ENCODE measurements at places on chromosomes 16 and 17.

DNA sequence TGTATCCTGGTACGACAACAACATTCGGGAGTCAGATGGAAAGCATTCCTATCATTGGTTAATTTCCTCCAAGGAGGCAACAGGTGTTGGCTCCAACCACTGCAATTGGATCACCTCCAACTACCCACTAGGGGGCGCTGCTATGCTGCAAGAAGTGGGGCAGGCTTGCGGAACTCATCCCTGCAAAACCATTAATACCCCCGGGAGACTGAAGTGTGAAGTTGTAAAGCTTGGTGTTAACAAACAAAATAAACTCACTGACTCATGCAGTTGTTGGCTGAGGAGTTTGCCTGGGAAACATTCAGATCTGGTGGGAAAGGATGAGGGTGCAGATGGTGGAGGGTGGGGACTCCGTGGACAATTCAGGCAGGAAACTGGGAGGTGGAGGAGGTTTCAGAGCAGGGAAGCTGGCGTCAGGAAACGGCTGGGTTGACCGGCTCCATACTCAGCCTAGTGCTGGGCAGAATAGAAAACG is 84.9 kb downstream of the HS3ST2 start:
- peak; percentile 8 for DNase-seq

DNA sequence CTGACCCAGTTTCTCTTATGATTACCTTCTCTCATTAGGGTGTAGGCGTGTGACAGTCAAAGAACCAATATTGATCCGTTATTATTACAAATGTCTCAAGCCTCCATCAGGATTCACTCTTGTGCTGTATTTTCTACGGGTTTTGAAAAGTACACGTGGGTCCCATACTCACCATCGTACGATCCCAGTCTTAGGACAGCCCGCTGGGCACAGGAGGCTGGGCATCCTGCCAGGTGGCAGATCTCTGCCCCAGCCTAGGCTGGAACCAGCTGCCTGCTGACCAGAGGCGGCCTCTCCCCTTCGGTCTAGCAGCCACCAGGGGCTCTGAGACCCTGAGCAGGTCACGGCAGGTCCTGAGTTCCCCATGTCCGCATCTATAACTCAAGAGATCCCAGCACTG is 2.0 kb upstream of the METRNL start:
- no peak for DNase-seq

- DNase-seq: no peak
These were observed 790 bp downstream of the CRHR1 start for GRCh38 chr17:45784741-45785479.

DNA sequence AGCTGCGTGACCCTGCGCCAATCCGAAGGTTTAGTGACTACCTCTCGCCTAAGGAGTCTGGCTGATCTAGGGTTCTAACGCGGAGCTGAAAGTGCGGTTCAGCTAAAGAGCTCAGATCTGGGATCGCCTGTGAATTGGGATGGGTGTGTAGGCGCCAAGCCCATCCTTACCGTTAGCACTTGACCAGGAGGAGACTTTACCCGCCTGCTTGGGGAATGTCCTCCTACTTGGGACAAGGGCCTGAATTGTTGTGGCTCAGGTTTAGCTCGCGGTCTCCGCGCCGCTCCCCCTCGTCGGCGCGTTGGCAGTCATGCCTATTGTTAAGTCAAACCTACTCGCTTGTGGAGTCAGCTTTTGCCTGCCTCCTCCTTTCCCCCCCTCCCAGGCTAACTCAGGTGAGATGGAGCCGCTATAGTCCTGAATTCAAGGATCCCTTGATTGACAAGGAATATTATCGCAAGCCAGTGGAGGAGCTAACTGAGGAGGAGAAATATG is 480 bp downstream of the MRPS7 start:
- no peak for DNase-seq

- no peak for DNase-seq
These were observed 544 bp upstream of the EVI2A start for GRCh38 chr17:31321966-31322365.

DNA sequence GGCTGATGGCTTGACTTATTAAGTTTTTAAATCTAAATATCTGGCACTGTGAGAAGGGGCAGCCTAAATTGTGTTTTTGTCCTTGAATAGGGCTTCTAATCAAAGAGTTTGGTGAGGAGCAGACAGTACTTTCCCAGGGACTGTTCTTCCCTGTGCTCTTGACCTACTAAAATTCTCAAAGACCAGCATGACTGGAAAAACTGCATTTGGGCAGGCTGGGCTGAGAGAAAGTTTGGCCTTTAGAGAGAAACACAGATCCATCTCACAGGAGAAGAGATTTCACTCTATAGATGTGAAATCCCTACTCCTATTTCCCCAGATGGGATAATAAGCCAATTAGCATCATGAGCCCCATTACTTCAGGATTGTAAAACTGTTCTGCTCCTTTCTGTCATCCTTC is 7.3 kb downstream of the PCTP start:
- no peak for DNase-seq

GRCh38 chr17:58127846-58128245 is 20.3 kb upstream of the OR4D1 start:
- no peak for DNase-seq

DNA sequence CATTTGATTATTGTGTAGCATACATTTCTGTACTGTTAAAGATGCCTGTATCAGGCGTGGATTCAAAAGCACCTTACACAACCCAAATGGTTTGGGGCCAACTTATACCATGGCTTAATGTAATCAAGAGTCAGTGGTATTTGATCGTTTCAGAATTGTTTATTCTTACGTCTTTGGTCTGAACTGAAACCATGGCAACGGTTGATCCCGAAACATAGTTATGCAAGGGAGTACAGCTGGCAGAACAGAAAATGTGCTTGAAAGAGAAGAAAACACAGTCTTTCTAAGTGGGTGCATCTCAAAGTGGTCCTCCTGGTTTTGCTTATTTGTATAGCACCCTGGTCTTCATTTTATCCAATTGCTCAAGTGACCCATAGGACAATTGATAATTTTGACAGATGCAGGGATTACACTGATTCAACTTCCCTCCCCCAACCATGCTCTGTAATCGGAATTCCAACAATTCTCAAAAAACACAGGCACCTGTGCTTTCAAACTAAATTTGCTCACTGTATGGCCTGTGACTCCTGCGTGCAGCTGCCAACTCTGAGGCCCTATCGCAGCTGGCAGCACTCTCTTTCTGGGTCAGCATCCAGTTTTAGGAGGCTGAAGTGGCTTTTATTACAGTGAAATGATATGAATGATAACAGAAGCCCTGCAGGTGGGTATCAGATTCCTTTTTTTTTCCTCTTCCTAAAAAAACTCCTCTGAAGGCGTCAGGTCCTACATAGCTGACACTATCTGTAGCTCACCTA is 77.0 kb upstream of the AXIN2 start:
- DNase-seq: no peak

GRCh38 chr17:6561446-6561845 is 5.1 kb upstream of the PITPNM3 start:
- DNase-seq: no peak
